Glomerular endothelial cell (primary cell): ENCODE measurements at places on chromosomes 5 and 9. TPM values are rescaled to one million over a fixed set of nuclear protein-coding genes. Genes with fewer than 3 reads are reported as not detected.

Gene SGCD
- 0.05 TPM in 1 of 2 replicates, not detected in the other for total RNA-seq

Gene CARD19
- 97.3 and 133 TPM in 2 replicates for total RNA-seq

Gene SPINK7
- not detected in 2 replicates for total RNA-seq

Gene SPATA31C1
- total RNA-seq: not detected in 2 replicates

Gene MCTP1
- 9.0 and 51.7 TPM in 2 replicates for total RNA-seq

- no peak for DNase-seq
These were observed 54.6 kb upstream of the ABCA1 start for GRCh38 chr9:104982543-104982942.

DNA sequence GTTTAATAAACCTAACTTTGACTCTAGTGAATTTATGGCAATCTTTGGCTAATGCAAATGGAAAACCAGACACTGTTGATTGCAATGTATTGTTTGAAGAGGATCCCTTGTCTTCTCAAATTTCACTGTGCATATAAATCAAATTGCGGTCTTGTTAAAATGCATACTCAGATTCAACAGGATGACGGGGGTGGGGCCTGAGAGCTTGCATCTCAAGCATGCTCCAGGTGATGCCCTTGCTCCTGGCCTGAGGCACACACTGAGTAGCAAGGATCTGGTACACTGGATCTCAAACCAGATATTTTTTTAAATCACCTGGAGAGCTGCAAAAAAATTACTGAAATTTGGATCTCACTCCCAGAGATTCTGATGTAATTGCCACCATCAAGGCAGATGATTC lies 463.7 kb downstream of the DNAH5 start:
- DNase-seq: no peak

DNA sequence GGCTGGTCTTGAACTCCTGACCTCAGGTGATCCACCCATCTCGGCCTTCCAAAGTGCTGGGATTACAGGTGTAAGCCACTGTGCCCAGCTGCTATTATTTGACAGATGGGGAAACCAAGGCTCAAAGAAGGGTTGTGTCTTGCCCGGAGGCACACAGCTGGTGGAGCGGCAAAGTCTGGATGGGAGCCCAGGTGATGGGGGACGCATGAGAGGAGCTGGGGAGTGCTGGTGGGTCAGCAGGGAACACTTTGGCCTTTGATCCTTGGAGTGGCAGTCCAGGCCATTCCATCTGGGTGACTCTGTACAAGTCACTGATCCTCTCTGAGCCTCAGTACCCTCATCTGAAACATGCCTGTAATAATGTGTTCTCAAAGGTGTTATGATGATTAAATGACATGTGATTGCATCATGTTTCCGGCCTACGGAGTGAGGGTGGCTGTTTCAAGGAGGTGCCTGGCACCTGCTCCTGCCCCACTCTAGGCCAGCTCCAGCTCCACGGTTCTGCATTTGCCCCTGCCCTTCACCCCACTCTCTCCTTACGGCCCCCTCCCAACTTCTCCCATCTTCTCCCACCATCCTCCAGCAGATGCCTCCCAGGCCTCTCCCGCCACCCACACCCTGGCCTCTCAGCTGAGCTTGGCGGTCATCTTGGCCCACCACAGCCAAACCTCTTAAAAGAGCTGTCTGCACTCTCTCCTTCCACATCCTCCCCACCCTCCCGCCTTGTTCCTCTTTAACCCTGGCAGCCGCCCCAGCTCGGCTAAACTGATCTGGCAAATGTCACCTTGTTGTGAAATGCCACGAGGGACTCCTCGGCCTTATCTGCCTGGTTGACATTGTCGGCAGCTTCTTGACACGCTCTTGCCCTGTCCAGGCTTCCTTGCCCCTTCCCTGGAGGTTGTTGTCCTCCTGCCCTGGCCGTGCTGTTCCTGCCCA lies 5.5 kb upstream of the DBN1 start:
- no peak for DNase-seq

GRCh38 chr5:123092696-123093095 lies 3.7 kb downstream of the PRDM6 start:
- DNase-seq: no peak

GRCh38 chr5:131630208-131630962 lies 4.6 kb downstream of the RAPGEF6 start:
- DNase-seq: no peak

GRCh38 chr9:89312222-89312571 lies 1.2 kb downstream of the CKS2 start:
- no peak for DNase-seq
